ENCODE measurements at places on chromosomes 16 and 17.
A peak's percentile ranks its signal among the peaks of the same experiment; 100 is the strongest.

GRCh38 chr17:7839876-7840261 is 5.9 kb downstream of the KDM6B start:
- DNase-seq = no peak

- DNase-seq = no peak
Observed at GRCh38 chr17:29073520-29073919, 30.6 kb downstream of the PIPOX start.

- no peak for DNase-seq
Observed at GRCh38 chr17:951325-952132, 28.0 kb downstream of the NXN start.

DNA sequence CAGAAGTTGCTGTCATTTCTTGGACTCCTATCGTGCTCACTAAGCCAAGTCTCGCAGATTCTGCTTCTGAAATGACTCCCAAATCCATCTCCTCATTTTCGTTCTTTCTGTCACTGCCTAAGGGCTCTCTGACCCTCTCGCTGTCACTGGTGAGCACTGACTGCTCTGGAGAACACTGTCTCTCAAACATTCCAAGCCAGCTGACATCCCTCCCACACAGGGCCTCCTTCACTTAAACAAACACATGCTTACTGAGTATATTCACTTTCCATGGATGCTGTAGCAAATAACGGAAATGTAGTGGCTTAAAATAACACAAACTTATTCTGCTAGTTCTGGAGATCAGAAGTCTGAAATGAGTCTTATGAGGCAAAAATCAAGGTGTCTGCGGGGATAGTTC is 18.8 kb downstream of the CACNG1 start:
- DNase-seq = no peak

DNA sequence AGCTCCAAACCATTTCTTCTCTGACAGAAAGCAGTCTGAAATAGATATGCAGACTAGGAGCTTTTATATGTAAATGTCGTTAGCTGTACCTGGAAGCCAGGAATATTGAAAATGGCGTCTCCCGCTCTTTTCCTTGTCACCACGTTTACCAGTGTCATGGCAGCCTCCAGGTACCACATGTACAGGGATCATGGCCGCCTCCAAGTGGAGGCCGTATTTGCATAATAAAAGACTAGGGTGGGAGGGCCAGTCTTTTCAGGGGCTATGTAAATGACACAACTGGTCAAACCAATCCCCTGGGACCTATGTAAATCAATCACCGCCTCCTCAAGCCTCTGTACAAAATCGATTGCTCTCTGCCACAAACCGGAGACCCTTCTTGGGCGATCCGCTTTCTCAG is 54.3 kb downstream of the MYOCD start:
- DNase-seq = no peak

DNA sequence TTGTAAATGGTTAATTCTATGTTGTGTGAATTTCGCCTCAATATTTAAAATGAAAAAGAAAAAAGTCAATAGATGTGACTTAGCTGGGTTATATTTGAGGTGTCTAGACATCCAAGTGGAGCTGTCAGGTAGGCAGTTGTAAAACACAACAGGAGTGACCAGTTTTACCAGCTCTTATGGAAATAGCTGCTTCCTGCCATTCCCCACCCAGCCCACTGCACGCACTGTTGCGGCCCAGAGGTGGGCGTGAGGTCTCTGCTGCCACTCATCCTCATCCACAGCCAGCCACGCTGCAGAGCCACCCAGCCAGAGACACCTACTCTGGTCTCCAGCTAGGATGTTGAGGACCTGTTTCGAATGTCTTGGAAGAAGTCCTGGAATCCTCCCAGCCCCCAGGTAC is 3.4 kb upstream of the CARD14 start:
- no peak for DNase-seq

- no peak for DNase-seq
Observed at GRCh38 chr17:52465407-52465806, 306.9 kb upstream of the CA10 start.

DNA sequence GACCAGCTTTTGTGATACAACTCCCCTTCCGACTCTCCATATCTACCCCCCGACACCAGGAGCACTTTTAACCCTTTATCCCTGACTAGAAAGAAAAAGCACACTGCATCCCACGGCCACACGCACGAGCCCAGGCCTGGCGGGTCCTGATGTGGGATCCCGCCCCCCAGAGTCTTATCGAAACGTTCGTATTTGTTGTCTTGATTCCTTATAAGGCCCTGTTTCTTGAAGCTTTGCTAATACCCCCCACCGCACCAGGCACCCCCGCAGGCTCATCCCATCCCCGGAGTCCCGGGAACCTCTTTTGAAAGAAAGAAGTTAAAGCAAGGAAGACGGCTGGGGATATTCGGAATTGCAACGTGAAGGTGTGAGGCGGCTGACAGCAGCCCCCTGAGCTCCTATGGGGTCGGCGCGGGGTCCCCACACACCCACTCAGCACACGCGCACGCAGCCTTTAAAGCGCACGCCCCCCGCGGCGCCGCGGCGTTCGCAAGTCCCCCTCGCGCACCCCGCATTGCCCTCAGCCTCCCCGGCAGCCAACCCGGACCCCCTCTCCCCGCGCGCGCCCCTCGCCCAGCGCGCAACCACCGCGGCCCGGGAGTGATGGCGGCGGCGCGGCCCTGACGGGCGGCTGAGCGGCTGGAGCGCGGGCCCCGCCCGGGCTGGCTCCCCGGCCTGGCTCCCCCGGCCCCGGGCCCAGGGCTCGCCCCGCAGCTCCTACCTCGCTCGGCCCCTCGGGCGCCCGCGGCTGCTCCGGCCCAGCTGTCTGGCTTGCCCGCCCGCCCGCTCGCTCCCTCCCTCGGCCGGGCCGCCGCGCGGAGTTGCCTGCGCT is 448 bp downstream of the STAT5B start:
- DNase-seq = no peak

DNA sequence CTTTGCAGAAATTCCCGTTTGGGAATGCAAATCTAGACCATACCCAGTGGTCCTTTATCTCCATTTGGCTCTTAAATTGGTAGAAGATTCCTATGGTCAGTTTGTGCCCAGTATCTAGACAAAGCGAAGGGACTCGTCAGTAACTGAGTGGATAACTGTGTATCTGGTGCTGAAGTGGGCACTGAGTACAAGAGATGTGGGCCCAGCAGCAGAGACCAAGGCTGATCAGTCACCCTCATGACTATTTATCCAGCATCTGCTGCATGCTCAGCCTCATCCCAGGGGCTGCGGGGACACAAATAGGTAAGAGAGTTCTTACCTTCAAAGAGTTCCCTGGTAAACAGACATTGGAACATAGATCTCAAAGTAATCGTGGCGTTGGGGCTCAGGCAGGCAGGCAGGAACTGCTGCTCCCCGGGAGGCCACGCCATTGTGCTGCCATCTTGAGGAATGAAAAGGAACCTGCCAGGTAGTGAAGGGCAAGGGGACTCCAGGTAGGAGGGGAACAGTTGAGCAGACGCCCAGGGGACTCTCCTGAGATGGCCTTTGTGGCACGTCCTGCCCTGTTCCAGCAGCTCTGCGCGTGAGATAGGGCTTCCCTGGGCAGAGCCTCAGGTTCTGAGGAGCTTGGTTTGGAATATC is 10.3 kb downstream of the NT5M start:
- no peak for DNase-seq

- DNase-seq = peak; percentile 7
Observed at GRCh38 chr16:5064915-5065314, 841 bp downstream of the C16orf89 start.

DNA sequence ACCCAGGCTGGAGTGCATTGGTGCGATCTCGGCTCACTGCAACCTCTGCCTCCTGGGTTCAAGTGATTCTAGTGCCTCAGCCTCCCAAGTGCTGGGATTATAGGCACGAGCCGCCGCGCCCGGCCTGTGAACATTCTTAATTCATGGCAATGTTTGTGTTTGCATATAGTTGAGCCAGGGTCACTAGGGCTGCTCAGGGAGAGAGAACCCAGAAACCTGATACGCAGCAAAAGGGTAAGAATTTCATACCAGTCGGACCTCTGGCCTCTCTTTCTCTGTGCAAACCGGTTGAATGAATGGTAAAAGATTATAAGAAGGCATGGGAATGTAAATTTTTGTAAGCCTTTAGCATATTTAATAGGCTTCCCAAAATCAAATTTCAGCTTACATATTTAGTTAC is 6.9 kb upstream of the TMEM98 start:
- no peak for DNase-seq

DNA sequence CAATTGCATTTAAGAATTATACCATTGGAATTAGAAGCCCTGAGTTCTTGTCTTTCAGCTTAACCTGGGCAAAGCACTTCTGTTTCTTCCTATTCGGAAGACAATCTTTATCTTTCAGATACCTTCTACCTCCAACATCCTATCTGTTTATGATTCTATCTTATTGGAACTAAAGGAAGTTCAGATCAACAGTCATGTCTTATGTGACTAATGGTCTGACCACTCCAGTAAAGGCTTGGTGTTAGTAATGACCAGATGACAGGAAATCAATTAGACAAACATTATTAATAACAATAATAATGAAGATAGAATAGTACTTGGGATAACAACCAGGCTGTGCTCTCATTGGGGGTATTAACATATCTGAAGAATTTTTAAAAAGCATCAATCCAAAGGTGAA is 11.3 kb downstream of the HS3ST3A1 start:
- no peak for DNase-seq

DNA sequence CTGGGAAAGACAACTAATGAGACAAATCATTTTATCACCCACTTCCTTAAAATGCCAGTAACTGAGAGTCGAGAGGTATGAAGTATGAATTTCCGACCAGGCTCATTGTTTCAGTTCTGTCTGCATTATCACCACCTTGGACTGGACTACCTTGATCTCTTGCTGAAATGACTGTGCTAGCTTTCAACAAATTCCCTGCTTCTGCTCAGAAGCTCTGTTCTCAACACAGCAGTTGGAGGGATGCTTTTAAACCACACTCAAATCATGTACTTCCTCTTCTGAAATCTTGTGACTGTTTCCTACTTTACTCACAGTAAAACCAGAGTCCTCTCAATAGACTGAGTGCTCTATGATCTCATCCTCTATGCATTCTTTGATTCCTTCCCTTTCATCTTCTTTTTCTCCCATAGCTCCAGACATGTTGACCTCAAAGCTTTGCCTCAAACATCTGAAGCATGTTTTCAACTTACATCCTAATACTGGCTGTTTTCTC is 195.8 kb downstream of the KCNJ2 start:
- DNase-seq = no peak

Measured in NCI-H2029 treated with DMSO at 0.1 percent for 48 hours (cell line).